Left hindlimb (tissue), 1 donor: ENCODE measurements at places on chromosomes 2 and 18.

DNA sequence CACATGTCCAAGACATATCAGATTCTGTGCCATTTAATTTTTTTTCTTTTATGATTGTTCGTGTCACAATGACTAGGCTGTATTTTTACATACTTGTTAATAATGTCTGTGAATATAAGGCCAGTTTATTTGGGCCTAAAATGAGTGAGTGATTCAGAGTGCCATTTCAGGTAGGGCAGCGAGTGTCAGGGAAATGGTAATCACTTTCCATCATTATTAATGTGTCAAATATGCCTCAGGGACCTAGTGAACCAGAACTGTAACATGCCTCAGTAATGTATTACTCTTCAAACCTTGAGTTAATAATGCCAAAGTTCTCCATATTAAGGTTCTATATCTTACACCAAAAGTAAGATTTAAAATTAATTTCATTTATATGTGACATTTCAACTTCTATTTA is 8.6 kb downstream of the FAM171B start:
- no peak for DNase-seq

DNA sequence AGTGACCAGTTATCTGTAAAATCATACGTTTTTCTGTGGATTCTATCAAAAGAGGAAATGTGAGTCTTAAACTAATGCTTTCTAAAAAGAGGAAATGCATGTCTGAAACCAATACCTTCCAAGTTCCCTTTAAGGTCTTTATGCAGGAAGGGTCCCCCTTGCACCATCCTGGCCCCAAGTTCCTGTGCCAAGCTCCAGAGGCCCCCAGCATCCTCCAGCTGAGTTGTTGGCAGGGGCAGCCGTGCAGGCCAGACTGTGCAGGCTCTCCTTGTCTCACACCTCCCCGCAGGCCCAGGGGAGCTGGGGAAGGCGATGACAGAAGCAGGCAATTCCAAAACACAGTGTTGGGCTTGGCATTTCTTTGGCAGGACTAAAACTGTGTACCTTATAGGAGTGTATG is 39.2 kb downstream of the DPYSL5 start:
- DNase-seq = no peak

DNA sequence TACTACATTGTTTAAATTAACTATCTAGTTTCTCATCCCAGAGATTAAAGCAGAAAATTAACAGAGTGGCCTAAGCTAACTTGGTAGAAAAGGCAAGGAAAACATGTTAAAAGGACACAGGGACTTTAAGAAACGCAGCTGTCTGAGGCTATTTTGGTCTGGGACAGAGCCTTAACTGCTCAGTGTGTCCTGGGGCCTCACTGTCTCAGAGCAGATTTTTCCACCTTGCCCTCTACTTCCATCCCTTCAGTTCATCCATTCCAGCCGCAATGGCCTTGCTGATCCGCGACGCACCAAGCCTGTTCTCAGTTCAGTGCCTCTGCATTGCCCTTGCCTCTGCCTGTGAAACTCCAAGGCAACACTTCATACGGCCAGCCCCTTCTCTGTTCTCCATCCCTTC is 114.9 kb upstream of the OSR1 start:
- no peak for DNase-seq

DNA sequence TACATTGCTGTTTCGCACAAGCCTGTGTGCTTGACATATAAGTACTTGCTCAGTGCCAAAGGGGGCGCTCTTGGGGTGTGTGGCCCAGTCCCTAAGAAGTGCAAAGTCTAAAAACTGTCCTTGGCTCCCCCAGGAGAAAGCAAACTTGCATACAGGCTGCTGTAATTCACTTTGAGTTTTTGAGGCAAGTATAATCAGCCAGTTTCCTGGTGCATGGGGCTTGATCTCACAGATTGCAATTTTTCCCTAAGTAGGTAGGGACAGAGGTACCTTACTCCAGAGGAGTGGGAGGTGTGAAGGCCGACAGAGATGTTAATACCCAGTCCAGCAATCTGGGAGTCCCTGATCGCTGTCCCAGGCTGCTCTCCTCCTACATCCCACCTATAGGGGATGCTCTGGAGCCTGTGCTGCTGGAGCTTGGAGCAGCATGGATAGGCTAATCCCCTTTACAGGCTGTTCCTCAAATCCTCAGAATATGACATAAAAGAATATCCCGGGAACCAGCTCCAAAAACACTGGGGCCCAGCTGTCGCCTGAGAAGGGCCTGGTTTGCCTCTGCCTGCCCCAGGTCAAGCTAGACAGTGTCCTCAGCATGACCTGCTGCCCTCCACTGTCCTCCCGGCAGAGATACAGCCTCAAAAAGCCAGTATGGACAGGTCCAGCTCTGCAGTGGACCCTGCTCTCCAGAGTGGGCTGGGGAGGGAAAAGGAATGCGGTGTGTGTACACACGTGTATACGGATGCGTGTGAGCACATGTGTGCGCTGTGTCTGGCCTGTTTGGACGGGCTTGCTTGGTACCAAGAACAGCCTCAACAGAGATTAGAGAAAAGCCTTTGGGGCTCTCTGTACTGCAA is 136.5 kb upstream of the HAAO start:
- DNase-seq = peak; percentile 58

DNA sequence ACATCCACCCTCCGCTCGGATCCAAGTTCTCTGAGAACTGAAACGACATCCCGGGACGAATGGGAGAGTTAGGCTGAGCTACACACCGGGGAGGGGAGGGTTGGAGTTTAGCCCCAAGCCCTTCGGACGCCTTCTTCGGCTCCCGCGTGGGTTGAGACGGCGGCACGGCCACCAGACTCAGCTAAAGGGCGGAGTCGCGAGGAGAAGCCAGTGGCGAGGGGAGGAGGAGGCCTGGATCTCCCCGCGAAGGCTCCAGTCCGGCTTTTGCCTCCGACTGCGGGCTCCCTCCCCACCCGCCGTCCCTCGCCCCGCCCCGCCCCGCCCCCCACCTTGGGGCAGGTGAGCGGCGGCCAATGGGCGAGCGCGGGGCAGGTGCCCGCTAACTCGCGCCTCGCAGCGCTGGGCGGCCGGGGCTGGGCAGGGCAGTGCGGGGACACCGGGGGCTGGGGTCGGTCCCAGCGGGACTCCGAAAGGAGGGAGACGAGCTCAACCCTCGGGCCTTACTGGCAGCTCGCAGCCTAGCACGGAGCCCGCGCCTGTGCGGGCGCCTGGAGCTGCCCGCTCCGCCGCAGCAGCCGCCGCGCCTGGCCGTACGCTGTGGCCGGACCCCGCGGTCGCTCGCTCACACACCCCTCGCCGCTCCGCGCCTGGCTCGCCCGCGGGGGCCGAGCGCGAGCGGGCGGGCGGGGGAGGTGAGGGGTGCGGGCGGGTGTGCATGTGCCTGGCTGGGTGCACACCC is at the start of gene EMX1:
Gene EMX1, plus strand, starts transcription at position 382 of the 739 bp plus-strand sequence. Its CDS starts 334 bp downstream, at position 716.
- DNase-seq = no peak

DNA sequence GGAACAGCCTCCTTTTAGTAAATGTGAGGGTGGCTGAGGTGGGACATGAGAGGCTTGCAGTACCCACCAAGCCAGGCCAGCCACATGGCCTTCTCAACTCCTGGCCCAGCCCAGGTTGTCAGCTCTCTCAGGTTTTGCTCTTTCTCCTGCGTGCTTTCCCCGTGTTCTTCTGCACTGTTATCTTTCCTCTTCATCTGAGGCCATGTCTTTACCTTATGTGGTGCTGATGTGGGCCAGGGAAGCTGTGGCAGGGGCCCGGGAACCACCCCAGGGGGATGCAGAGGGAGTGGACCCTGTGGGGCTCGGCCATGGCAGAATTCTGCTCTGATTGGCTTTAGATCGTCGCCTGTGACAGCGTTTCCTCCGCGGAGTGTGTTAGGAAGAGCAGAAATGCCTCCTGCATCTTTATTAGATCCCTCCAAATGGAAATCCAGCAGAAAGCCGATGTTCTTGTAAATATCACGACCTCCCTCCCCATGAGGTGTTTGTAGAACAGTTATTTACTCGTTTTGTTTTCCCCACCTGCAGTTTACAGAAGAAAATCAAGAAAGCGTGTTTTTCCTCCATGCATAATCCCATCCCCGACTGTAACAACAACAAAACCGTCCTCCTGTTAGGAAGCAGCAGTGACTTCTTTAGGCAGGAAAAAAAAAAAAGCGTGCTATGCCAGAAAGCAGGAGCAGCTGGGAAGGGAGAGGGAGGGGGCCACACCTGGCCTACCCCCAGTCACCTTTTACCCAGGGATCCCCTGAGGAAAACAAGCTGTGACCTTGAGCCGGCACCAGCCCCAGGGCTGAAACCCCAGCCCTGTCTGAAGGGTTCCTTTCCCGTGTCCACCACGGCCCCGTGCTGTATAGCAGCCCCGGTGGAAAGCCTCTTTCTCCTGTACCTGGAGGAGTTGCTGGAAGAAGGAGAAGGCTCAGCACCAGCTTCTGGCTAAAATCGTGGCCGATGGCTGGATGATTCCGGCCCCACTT is 54.8 kb downstream of the HPCAL1 start:
- no peak for DNase-seq

DNA sequence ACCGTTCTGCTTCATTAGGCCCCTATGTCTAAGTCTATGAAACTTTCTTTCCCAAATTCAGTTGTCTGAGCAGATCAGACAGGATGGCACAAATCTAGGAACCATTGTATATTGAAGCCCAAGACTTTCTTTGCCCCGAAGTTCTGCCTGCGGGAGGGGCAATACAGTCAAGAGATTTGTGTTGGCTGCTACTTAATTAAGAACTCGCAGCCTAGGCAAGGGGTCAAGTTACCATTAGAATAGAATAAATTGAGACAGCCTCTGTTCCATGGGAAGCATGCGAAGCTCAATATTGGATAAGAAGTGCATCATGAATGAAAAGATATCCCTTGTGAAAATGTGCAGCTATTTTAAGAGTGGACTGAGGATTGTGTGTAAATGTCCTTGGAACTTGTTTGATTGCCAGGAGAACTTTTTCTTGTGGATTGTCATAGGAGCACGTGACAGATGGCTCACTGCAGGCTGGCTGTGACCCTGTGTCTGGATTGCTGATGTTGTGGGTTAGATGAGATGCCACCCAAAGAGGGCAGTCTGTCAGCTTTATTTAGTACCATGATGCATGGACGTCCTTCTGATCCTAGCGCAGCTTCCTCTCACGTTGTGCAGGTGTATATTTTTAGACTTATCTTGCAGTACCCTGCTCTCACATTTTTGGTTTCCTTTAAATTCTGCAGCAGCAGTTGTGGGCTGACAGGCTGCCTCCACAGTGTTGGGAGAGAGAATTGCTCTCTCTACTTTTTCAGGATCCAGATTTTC is 30.9 kb downstream of the HAUS1 start:
- DNase-seq = no peak
